Common myeloid progenitor, CD34-positive (primary cell): ENCODE measurements at places on chromosomes 5 and 9.

DNA sequence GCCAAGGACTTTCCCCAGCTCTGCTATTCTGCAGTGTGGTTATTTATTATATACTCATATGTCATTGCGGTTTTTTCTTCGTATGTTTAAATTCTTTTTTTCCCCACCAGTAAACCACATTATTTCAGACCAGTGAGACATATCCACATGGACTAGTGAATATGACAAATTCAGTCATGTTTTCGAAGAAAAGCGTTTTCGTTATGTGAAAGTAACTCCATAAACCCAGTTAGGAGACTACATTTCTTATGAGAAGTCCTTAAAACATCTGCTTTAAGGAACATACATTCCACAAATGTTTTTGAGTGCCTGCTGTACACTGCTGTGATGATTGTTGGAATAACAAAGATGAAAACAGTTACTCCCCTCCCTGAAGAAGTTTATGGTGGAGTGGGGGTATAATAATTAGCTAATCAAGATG, 591.8 kb upstream of the CLINT1 start:
- no peak for DNase-seq

- DNase-seq = no peak
Observed at GRCh38 chr9:37370282-37370681, 52.2 kb upstream of the GRHPR start.

DNA sequence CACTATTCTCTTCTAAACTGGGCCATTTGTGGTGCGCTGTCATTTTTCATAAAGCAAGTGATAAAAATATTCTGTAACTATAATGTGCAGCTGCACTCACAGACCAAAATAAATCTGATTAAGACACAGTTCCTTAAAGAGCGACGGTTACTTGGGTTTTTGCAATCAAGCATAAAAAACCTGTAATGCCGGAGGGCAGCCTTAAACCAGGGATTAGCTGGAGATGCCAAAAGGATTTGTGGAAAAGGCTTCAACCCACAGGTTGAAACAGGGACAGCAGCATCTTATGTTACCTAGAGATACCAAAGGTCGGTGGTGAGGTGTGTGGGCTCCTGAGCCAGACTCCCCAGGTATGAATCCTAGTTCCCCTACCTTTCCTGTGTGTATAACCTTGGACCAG, 49.3 kb downstream of the CTNND2 start:
- DNase-seq = no peak

DNA sequence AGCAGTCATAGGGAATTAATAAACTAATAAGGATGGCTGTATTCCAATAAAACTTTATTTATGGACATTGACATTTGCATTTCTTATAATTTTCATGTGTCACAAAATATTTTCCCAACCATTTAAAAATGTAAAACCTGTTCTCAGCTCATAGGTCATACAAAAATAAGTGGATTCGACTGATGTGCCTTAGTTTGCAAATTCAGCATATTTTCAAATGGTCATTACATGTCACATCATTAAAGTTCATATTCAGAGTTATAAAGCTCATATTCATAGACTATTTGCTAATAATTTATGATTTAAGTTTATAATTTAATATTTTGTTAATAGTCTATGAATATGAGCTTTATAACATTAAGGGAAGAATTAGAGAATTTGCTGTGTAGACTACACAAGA, 166.5 kb downstream of the LPAR1 start:
- no peak for DNase-seq

GRCh38 chr5:14681236-14681752, 16.8 kb downstream of the OTULIN start:
- no peak for DNase-seq

DNA sequence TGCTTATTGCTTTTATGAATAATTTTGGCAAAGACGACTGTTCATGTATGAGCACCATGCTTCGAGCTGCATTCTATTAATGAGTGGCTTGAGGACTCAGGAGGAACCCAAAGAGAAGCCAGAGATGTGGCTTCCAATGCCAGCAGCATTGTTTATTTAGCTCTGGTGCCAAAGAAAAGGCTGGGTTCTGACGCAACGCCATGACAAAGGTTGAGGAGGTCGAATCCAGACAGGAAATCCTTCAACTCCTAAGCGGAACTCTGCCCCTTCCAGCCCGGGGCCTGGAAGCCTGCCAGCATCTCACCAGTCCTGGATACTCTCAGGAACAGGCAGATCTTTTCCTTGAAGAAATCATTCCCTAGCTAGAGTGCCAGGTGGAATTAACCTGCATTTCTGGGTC, 104.4 kb downstream of the ARHGAP26 start:
- no peak for DNase-seq

DNA sequence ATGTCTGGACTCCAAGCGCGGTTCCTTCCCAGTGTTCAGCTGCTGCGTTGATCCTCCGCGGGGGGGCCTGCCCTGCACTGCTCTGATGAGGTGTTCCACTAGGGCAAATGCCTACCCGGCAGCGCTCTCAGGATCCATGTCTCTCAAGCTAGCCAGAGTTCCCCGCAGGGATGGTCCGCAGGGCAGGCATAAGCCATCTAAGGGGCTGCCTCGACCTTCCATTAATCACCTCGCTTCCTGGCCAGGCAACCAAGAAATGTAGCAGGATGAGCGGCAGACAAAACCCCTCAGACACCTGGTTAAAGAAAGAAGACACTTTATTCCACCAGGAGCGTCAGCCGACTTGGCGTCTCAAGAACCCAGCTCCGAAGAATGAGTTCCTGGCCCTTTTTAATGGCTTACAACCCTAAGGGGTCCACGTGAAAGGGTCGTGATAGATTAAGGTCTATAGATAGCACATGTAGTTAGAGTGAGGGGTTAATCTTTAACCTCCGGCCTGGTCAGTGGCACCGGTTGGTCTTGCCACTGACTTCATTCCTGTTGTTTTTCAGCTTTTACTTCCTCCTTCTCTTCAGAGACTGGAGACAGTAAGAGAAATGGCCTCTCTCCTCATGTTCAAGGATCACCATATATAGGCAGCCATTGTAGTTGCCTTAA, 47.2 kb upstream of the COX7C start:
- DNase-seq = no peak

DNA sequence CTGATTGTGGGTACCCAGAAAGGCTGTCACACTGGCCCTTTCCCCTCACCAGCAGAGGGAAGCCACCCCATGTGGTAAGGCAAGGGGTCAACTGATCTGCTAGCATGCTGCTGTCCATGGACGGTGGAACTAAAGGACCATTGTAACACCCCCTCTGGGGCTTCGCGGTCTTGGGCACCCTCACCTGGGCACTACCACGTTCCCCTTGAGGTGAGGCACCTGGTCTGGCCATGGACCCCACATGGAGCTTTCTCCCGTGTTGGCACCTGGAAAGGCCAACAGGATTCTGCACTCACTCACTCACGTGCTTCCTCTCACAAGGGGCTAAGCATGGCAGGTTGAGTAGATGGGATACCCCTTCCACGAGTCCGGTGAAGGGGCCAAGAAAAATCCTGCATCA, 72.0 kb upstream of the RFX3 start:
- no peak for DNase-seq

GRCh38 chr9:4935001-4935672, 49.9 kb upstream of the JAK2 start:
- no peak for DNase-seq

GRCh38 chr5:133523961-133524586, 88.3 kb downstream of the FSTL4 start:
- DNase-seq = no peak

- DNase-seq = no peak
Observed at GRCh38 chr5:176610435-176610773, 448 bp upstream of the GPRIN1 start.
